ENCODE measurements at places on chromosomes 1 and 21.

- DNase-seq = peak; percentile 27
These were observed 8.8 kb upstream of the CEP85 start for GRCh38 chr1:26225033-26225831.

- DNase-seq = no peak
These were observed 224.0 kb downstream of the KAZN start for GRCh38 chr1:14822493-14822892.

- no peak for DNase-seq
These were observed 12.4 kb upstream of the GBP3 start for GRCh38 chr1:89035080-89035479.

DNA sequence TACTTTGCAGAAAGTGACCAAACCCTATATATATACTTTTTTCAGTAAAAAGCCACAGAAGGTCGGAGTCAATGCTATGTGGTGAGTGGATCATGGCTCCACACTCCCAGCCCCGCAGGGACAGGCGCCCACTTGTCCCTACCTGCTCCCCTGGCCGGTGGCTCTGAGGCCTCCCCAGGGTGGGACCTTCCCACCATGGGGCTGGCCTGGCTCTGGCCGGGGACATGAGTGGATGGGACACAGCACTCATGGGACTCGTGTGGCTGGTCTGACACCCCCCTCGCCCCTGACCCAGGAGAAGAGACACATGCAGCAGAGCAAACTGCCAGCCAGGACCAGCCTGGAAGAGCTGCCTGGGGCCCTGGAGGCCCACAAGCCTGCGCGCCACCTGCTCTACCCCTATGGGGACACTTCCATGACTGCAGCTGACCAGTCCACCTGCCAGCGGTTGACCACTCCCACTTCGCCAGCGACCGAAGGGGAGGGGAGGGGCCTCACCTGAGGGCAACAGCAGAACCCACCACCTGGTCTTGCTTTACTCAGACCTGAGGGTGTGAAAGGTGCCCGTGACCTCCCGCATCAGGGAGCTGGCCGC is 2.2 kb downstream of the SPATC1L start:
- no peak for DNase-seq

DNA sequence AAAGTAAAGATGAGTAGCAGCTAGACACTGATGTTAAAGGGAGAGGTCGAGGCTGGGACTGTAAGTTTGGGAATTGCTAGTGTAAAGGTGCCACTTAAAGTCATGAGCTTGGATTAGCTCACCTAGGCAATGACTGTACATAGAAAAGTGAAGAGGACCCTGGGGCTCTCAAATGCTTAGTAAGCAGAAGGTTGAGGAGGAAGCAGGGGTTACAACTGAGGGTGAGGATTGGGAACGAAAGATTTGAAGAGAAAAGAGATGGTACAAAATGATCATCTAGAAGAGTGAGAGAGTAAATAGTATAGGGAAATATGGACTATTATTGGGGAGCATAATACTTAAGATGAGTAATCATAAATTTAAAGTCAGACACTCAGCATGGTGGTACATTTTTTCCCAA is 63.1 kb upstream of the TNFSF4 start:
- DNase-seq = no peak

GRCh38 chr21:45586289-45586858 is 44.1 kb upstream of the SLC19A1 start:
- DNase-seq = no peak

DNA sequence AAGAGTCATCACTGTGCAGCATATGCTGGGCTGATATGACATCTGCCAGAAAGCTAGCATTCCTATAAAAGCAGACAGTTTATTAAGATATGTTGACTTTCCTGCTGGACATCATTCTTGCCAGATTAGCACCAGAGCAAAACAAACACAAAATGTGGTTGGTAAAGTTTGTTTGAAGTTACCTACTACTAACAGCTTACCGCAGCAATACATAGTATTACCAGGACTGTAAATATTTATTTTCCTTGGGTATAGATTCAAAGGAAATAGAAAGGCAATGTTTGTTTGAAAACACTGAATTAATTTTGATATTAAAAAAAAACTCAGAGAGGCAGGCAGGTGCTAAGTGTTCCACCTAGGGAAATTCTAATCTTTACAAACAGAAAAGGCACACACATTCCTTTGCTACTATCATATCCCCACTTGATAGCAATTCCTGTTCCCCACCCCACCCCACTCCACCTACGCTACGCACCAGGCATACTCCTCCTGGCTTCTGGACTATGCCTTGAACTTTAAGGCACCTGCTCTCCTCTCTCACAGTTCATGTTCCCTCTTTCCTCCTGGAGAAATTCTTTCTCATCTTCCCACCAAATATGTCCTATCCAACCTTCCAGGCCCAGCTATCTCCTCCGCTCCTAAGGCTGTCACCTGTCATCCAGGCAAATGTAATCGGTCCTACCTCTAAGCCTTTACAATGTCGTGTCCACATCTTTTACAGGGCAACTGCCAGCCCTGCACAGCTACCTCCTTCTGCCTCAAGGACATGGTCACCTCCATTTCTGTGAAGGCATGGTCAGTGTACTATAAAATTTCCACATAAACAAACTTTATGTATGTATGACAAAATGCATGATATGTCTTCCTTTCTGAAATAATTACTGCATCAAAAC is 34.7 kb downstream of the PTPN14 start:
- DNase-seq = no peak

- no peak for DNase-seq
These were observed 511.0 kb upstream of the CAMK1G start for GRCh38 chr1:209072481-209072880.

- DNase-seq = no peak
These were observed 43.8 kb downstream of the GPR52 start for GRCh38 chr1:174491606-174492005.

DNA sequence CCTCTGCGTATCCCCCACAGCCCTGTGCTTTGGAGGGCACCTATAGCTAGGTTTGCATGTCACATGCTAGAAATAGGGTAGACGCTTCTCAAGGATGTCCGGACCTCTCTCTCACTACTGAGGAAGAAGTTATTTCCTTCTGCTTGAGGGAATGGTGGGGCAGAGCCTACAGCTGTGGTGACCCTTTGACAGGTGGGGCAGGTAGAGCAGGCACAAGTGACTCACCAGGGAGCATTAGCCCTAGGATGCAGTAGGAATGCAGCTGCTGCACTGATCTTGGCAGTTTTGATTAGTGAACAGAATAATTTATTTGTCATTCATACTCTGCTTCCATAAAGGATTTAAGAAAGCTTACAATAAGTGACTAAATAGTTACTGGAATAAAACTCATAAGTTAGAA is 129.6 kb upstream of the HOOK1 start:
- no peak for DNase-seq

Data from stimulated activated naive CD4-positive, alpha-beta T cell treated with Interleukin-2 at 50 U/mL for 16 hours (primary cell).